ENCODE measurements at places on chromosomes 3 and 15.
A peak's percentile ranks its signal among the peaks of the same experiment; 100 is the strongest.

- no peak for DNase-seq
Observed at GRCh38 chr15:29631076-29632070, 190.9 kb downstream of the TJP1 start.

GRCh38 chr3:170493712-170494182 is 75.1 kb downstream of the CLDN11 start:
- no peak for DNase-seq

DNA sequence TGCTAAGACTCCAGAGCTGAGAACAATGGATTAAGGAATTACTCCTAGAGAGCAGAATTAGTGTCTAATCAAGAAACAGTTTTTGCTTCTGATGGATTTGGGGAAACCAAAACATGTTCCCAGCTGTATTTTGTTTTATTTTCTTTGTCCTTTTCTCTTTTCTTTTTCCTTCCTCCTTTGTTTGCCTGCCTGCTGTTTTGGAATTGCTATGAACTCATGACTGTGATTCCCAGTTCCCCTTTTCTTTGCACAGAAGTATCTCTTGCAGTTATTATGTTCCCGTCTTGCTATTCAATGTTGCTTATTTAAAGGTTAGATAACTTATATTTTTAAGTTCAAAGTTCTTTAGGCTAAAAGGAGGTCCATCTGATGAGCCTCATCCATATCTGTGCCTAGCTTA is 77.0 kb upstream of the GBE1 start:
- no peak for DNase-seq

DNA sequence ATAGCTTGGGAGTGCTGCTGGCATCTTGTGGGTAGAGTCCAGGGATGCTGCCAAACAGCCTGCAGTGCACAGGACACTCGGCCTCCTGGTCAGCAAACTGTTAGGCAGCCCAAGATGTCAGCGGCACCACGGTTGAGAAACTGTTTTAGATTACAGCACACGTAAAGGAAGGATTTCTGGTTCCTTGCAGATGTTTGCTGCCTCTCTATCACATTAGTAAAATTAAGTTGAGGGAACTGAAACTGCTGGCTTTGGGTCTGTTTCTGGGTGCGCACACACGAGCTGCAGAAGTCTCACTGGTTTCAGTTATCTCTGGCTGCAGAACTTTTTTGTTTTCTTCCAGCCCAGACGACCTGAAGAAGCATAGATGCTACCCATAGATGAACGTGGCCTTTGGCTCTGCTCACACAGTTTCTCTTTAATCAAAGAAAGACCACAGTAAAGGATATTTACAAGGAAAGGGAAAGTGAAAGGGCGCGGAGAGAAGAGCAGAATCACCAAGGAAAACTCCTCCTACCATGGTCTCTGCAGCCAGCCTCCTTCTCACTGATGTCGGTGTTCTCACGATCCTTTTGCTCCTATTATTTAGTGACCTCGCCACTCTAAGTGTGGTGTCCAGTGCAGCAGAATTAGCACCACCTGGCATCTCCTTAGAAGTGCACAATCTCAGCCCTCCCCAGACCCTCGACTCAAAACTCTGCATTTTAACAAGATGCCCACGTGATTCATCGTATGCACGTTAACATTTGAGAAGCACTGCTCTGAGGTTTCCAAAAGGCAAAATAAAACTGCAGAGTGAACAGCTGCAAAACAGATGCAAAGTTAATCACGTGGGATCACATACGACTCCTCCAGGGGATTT is 50.6 kb upstream of the AKAP13 start:
- DNase-seq: no peak

DNA sequence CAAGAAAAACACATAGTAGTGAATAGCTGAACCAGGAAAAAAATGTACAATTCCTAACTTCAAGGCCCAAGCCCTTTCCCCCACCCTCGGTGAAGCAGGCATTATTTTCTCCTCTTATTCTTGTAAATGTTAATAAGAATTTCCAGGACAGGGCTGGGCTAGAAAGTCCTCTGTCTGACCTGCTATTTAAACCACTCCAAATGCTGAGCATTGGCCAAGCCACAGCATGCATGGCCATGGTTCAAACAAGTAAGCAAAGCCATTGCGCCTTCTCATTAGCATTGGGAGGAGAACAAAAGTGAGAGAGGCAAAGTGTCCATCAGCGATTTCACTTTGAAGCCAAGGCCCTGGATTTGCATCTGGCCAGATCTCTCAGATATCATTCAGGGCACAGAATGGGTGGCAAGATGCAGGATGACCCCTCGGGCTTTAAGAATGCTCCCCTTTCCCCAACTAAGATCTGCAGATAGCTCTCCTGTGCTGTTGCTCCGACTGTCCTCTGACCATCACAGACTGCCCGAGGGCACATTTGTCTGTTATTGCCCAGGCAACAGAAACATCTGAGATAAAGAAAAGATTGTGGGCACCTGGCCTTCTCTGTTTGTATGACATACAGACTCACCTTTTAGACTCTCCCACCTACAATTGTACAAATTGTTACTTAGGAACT is 46.3 kb downstream of the CEMIP start:
- no peak for DNase-seq

DNA sequence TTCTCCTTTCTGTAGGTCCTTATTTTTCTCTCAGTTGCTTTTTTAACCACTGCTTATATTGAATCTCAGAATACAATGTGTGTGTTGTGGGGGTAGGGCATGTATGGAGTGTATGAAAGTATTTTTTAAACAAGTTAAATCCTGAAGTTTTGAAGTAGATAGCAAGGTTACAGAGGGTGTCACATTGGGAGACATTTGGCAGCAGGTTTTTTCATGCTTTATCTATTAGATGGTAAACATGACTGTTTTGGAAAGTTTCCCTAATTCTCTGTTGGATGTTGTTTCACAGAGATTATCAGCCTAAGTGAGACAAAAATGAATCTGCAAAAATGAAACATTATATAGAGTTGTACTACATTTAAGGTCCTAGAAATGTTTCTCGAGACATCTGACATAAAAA is 190.6 kb upstream of the ARPP21 start:
- no peak for DNase-seq

- DNase-seq: no peak
Observed at GRCh38 chr3:154657218-154657617, 227.2 kb upstream of the GPR149 start.

DNA sequence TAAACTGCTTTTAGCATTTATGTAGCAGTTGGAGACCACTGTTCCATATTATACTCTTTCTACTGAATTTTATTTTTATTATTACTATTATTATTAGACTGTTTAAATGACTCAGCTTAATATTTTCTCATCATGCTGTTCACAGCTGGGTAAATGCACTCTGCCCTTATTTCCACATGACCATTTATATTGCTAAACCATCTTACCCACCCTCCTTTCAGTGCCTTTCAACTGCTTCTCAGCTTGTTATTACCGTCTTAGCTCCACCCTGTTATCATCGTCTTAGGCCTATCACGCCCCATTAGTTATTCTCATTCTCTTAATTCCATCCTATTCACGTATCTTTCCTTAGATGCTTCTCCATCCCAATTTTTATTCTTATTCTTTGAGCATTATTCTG is 212.6 kb downstream of the GAP43 start:
- no peak for DNase-seq

GRCh38 chr15:25624504-25625177 is 185.8 kb upstream of the UBE3A start:
- DNase-seq: no peak

DNA sequence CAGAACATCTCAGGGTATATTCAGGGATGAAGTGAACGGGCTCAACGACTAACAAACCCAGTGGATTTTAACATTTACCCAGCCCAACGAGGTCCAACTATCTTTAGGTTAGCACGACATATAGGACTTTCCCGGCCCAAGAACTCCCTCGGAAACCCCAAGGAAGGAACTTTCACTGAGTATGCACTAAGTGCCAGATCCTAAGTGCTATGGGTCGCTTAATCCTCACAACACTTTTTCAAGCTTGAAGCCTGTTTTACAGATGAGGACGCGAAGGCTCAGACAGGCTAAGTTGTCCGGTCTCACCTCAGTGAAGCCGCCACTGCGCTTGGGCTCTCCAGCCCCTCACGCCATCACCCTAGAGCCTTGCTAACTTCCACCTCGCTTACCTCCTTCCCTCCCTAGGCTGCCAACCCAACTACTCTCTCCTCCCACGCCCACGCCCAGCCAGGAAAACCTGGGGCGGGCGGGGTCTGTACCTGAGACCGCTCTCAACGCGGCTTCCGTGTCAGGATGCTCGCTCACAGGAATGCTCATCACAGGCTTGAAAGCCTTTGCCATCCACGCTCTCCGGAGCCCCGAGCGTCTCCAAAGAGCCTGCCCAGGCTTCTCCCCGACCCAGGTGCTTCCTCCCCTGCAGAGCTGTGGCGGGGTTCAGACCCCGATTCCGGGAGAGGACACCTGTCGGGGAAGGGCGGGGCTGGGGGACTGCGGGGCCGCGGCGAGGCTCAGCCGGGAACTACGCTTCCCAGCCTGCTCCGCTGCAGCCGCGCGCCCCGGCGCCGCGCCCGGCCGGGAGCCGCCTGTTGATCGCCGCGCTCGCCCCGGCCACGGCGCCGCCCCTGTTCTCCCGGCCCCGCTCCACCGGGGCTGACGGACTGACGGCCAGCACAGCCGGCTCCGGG is at the start of gene TMOD2:
Gene TMOD2, plus strand, starts transcription at position 806 of the 905 bp plus-strand sequence. CDS start 14,845 bp downstream, outside the sequence.
- peak; percentile 3 for DNase-seq

DNA sequence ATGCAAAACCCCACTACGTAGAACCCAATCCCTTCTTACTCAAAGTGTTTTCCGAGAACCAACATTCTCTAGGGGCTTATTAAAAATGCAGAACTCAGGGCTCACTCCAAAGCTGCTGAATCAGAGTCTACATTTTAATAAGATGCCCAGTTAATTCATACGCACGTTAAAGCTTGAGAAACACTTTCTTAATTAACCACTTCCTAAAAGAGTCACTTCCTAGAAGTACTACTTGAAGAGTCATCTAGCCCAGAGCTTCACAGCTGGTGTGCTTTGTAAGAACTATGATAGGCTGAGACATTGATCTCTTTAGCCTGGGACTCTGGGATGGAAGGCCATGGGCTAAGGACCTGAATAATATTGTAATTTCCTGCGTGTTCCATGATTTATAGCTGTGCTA is 9.0 kb downstream of the COL6A5 start:
- DNase-seq: no peak

- DNase-seq: no peak
Observed at GRCh38 chr3:112778353-112778948, 68.2 kb downstream of the CD200R1L start.

DNA sequence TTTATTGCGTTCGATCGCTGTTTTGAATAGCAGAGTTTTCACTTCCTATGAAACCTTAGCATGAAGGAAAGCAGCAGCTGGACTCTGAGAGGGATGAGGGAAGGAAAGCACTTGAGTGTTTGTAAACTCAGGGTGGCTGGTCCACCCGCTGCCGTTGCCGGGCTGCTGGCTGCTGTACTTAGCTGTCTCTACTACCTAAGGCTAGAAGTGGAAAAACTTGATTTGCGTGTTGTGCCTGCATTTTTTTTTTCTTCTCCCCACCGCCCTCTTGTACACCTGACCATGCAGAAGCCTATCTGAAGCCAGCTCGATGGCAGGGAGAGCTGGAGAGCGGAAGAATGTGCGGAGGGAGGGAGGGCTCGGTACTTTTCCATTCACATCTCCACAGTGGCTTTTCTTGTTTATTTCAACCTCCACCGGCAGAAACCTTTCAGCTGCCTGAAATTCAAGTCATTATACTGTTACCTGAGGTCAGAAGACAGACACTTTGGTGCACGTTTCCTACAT is 4.8 kb upstream of the BCL6 start:
- no peak for DNase-seq

DNA sequence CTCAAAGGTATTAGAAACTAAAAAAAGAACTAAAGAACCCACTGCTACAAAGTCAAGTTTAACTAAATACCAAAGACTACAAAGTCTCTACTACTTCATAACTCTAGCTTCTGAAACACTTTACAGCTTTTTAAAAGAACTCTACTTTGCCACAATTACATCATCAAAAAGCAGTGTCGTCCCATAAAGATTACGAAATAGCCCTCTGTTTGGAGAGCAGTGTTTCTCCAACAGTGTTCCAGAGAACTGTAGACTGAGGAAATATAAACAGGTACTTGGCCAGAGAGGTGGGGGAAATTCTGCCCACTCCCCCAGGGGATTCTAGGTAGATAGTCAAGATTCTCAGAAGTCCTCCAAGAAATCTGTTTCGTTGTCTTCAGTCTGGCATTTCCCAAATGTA is 225.6 kb downstream of the PDZRN3 start:
- no peak for DNase-seq

DNA sequence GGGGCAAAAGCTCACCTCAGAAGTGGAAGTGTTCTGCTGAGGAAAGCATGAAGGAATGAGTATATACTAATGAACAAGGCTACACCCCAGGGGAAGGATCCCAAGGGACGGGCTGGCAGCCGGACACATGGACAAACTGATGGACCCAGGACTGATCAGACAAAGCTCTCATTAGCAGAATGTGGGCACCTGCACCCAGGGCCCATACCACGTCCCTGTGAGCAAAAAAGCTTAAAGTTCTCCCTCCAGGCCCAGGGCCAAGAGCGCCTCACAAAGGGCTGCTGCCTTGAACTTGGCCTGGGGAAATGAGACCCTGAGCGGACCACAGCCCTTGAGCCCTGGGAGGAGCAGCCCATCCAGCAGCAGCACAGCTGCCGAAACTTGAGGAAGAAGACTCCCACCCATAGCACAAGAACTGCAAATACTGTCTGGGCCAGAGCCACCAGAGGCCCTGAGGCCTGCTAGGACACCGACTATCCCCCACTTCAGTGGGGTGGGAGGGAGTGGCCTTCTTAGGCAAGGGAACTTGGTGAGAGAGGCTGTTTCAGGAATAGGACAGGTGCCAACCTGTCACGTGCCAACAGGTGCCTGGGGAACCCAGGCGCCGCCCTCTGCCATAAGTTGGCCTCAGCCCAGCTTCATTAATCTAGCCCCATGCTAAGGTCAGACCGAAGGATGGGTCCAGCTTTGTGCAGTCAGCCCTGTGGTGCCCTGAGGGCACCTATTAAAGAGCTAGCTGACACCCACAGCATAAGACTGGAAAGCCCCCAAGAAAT is 2.3 kb upstream of the GMPPB start:
- DNase-seq: no peak

DNA sequence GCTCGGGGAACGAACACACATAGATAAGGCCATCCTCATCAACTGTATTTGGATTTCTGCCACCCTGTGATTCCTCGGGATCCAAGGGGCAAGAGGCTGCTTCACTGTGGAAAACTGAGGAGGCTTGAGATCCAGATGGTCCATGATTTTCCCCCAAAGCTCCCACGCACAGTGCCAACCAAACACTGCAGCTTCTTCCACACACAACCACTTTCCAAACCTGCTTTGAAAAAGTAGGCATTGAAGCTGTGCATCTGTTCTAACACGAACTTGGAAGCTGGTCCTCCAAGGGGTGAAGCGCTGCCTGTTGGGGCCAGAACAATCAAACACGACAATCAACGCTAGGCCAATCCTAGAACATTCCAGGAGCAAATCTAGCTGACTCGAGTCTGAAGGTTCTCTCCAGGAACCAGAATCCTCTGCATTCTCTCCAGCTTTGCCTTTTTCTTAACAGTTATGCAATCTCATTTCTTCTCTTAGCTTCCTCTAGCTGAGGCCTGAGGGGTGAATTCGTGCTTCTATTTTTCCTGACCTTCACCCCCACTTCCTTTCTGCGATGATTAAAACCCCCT is 104.4 kb downstream of the LRRK1 start:
- DNase-seq: no peak

GRCh38 chr15:70212286-70212962 is 114.7 kb upstream of the TLE3 start:
- DNase-seq: no peak

All from activated naive CD4-positive, alpha-beta T cell (primary cell).